CD4-positive, alpha-beta T cell (primary cell): ENCODE measurements at places on chromosomes 5 and 9. TPM values are rescaled to one million over a fixed set of nuclear protein-coding genes. Genes with fewer than 3 reads are reported as not detected.

Gene UBE2QL1
- total RNA-seq = 0.33 TPM

Gene TMEM174
- total RNA-seq = not detected

Gene DBH
- total RNA-seq = 1.7 TPM

Gene LIX1
- not detected for total RNA-seq

Gene NTNG2
- 2.2 TPM for total RNA-seq

Gene INSL4
- total RNA-seq = not detected

Gene ACTBL2
- not detected for total RNA-seq

Gene OTP
- not detected for total RNA-seq

GRCh38 chr9:92634712-92635605, 35.0 kb downstream of the IPPK start:
- H3K27me3 ChIP-seq = no peaks in the 10 kb centered on the region
- H3K4me3 ChIP-seq = no peak overlapping the region
- peaks cover 77% of the 10 kb centered on the region for H3K36me3 ChIP-seq
- H3K4me1 ChIP-seq = no peaks in the 10 kb centered on the region

DNA sequence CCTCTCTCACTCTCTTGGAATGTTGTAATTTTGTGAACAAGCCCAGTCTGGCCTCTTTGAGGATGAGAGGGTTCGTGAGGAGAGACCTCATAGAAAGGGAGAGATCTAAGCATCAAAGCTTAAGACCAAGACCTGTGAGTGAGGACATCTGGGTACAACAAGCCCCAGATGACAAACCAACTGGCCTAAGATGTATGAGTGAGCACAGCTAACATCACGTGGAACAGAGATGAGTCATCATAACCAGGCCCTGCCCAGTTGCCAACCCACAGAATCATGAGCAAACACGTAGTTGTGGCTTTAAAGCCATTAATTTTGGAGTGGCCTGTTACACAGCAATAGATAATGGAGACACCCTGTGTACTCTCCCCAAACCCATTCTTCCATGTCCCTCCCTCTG, 439.1 kb upstream of the KIF2A start:
- H3K4me3 ChIP-seq = no peak overlapping the region
- DNase-seq = no peak
- H3K27me3 ChIP-seq = no peaks in the 10 kb centered on the region
- H3K27ac ChIP-seq = no peak overlapping the region

- no peaks in the 10 kb centered on the region for H3K4me1 ChIP-seq
- no peak for DNase-seq
- H3K4me3 ChIP-seq = no peak overlapping the region
- no peak overlapping the region for H3K27ac ChIP-seq
Measured at GRCh38 chr5:4553130-4553529, 587.0 kb upstream of the ADAMTS16 start.

DNA sequence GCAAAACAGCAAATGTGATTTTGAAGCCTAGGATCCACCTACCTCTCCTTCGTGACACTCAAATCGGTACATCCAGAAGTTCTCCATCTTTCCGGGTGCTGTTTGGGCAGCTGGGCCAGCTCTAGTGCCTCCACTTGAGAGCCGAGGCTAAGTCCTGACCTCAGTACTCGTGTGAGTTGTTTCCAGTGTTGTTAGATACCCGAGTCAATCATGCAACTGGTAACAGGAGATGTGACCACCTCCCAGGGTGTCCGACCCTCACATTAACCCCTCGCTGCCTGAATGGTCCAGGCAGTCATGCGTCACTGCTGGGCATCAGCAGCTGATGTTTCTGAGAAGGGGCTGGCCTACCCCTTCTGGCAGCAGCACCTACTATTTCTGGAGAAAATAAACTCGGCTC, 170.3 kb downstream of the ENTREP1 start:
- H3K27me3 ChIP-seq = no peaks in the 10 kb centered on the region
- no peaks in the 10 kb centered on the region for H3K4me1 ChIP-seq
- no peaks in the 10 kb centered on the region for H3K36me3 ChIP-seq
- no peak overlapping the region for H3K4me3 ChIP-seq
- DNase-seq = no peak
- no peak overlapping the region for H3K27ac ChIP-seq

DNA sequence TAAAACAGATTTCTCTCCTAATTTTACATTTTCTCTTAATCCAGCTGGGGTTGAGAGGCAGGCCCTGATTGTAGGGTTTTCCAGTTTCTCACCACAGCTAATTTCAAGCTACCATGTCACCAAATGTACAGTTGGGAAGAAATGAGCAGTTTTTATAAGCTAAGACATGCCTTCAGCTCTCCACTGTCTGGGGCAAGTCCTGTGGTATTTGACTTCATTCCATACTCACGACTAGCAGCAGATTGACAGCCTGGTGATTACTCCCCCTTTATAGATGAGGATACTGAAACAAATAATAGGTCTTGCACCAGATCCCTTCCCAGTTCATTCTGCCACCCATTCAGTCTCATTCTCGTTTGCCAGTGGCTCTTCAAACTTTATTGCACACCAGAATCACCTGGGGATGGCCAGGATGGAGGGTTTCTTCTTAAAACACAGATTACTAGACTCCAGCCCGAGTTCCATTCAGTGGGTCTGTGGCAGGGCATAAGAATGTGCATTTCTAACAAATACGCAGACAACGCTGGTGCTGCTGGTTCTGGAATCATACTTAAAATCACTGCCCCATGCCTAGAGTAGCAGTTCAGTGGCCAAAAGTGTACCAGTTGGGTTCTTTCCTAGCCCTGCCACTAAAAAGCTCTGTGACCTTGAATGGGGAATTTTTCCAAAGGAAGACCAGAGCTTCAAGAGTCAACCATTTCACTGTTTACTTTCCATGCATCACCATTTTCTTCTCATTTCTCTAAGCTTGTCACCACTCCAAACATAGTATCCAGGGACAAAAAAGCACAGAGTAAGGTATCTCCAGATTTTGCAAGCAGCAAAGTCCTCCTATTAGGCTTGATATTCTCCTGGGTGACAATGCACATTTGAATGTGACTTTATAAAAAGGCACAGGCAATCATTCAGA, 64.3 kb downstream of the CSNK1A1 start:
- H3K36me3 ChIP-seq = no peaks in the 10 kb centered on the region
- no peak overlapping the region for H3K4me3 ChIP-seq
- H3K27ac ChIP-seq = no peak overlapping the region
- no peaks in the 10 kb centered on the region for H3K27me3 ChIP-seq
- DNase-seq = no peak

GRCh38 chr5:96709152-96709821, 47.1 kb downstream of the CAST start:
- peaks cover 4% of the 10 kb centered on the region for H3K4me1 ChIP-seq
- H3K36me3 ChIP-seq = peaks cover 8% of the 10 kb centered on the region
- no peak for DNase-seq
- no peaks in the 10 kb centered on the region for H3K27me3 ChIP-seq

DNA sequence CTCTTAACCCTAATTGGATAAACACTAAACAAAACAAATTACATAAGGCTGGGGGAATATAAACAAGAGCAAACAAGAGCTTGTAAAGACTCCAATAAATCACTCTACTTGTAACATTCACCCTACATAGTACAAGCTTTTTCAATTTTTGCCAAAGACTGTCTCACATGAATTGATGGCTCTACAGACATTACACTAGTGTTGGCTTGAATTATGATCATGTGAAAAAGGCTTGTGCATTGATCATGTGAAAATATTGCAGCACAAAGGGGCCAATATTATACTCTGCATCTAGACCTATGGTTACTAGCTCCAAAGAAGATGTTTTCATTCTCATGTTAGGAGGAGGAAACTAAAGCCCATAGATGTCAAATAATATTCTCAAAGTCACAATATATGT, 212.6 kb downstream of the MCTP1 start:
- H3K27ac ChIP-seq = no peak overlapping the region
- H3K4me1 ChIP-seq = no peaks in the 10 kb centered on the region
- no peak overlapping the region for H3K4me3 ChIP-seq
- H3K36me3 ChIP-seq = no peaks in the 10 kb centered on the region
- DNase-seq = no peak

DNA sequence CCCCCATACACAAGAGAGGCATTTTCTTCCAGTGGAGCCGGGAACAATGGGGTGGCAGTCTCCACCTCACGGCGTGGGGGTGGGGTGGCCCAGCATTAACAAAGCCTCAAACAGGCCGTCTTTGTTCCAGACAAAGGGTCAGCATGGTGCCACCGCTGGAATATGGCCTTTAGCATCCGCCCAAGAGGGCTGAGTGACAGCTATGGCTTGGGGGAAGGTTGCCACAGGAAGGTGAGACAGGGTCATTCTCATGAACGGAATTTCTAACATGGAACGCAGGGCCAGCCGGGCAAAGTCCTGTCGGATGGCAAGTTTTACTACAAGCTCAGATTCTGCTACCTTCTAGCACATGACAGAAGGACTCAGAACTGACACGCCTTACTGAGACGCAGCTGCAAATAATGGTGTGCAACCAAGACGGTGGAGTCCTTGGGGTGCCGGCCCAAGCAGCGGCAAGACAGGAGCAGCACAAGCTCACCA, 64.0 kb downstream of the OTULIN start:
- H3K27me3 ChIP-seq = no peaks in the 10 kb centered on the region
- H3K27ac ChIP-seq = no peak overlapping the region
- peaks cover 29% of the 10 kb centered on the region for H3K36me3 ChIP-seq
- H3K4me1 ChIP-seq = peaks cover 4% of the 10 kb centered on the region
- DNase-seq = no peak
- no peak overlapping the region for H3K4me3 ChIP-seq

DNA sequence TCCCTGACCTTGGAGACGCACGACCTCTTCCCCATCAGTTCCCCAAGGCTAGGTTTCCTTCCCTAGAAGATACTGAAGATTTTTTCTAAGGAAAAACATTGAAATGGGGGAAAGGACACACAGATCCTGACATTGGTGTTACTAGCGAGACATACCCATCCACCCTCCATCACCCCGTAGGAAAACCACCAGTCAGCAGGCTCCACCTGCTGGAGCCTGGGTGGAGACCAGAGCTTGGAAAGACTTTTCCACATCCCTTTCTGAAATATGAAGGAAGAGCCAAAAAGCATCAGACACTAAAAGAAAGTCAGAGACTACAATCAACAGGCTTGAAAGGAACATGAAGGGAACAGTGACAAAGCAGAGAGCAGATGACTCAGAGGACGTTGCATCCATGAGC, 638.0 kb downstream of the IRX1 start:
- H3K27me3 ChIP-seq = no peaks in the 10 kb centered on the region
- no peak for DNase-seq
- no peaks in the 10 kb centered on the region for H3K4me1 ChIP-seq
- no peak overlapping the region for H3K4me3 ChIP-seq

DNA sequence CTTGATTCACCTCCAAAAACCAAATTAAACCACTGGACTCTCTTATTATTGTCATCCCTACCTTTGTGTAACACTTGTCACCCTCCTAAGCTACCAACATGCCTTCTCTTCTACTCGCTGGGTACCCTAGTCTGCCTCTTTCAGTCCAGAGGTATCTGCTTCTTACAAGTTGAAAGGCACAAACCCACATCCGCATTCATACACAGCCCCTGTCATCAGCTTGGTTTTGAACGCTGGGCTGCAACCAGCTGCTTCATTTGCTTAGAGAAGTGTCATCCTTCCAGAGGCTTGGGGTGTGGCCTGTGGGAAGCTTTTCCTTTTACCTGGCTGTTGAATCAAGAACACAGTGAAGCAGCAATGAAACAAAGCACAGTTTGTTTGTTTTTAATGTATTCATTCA, 138.8 kb upstream of the WWC1 start:
- H3K4me1 ChIP-seq = no peaks in the 10 kb centered on the region
- no peaks in the 10 kb centered on the region for H3K36me3 ChIP-seq
- H3K4me3 ChIP-seq = no peak overlapping the region
- no peaks in the 10 kb centered on the region for H3K27me3 ChIP-seq
- no peak overlapping the region for H3K27ac ChIP-seq

DNA sequence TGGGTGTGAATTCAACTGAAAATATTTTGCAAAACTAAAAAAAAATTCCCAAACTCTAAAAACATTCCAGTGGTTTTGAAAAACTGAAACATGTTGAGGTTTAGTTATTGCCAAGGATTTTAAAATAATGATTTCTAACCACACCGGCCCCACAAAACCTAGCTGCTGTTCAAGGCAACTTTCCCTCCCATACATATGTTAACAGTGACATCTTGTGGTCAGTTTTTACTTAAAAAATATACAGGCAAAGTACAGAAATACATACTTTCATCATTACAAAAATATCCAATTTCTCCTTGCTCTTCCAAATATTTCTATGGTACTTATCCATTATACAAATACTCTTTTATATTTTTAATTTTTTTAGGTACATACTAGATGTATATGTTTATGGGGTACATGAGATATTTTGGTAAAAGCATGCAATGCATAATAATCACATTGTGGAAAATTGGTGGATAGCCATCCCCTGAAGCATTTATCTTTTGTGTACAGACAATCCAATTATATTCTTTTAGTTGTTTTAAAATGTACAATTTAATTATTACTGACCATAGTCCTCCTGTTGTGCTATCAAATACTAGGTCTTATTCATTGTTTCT, 34.4 kb upstream of the MRPS30 start:
- no peak overlapping the region for H3K27ac ChIP-seq
- H3K4me1 ChIP-seq = no peaks in the 10 kb centered on the region
- H3K36me3 ChIP-seq = no peaks in the 10 kb centered on the region
- DNase-seq = no peak
- H3K27me3 ChIP-seq = no peaks in the 10 kb centered on the region

- no peaks in the 10 kb centered on the region for H3K36me3 ChIP-seq
- peaks cover 67% of the 10 kb centered on the region for H3K27me3 ChIP-seq
- no peak overlapping the region for H3K4me3 ChIP-seq
- H3K4me1 ChIP-seq = peaks cover 26% of the 10 kb centered on the region
- DNase-seq = no peak
Measured at GRCh38 chr5:93587597-93588351, 4.8 kb downstream of the NR2F1 start.

DNA sequence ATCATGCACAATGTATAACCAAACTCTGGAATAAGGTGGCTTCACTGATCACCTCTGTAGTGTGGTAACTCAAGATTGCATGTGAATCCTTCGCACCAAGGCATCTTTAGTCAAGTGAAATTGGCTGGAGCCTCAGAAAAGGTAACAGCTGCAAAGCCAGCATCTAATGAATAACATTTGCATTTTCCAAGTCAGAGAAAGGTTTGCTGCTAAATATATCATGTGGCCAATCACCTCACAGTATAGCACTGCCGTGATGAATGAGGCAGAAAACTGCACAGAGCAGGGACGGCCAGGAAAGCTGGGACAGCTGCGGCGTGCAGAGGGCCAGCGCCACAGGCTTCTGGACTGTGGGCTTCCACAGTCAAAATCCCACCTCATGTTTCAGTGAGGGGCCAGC, 18.5 kb downstream of the MRPS27 start:
- H3K27ac ChIP-seq = no peak overlapping the region
- no peak overlapping the region for H3K4me3 ChIP-seq
- peaks cover 14% of the 10 kb centered on the region for H3K36me3 ChIP-seq
- no peaks in the 10 kb centered on the region for H3K4me1 ChIP-seq

DNA sequence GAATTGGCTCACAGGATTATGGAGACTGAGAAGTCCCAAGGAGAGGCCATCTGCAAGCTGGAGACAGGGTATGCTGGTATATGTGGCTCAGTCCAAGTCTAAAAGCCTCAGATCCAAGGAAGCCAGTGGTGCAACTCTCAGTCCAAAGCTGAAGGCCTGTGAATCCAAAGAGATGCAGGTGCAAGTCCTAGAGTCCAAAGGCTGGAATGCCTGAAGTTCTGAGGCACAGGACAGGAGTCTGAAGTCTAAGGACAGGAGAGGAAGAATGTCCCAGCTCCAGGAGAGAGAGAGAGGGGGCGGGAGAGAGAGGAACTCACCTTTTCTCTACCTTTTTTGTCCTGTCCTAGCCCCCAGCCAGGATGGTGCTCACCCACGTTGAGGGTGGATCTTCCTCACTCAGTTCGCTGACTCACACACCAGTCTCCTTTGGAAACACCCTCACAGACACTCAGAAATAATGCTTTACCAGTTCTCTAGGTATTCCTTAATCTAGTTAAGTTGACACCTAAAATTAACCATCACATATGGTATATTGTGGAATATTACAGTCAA, 49.6 kb downstream of the KCNN2 start:
- no peak for DNase-seq
- no peaks in the 10 kb centered on the region for H3K4me1 ChIP-seq
- no peaks in the 10 kb centered on the region for H3K36me3 ChIP-seq
- H3K27me3 ChIP-seq = no peaks in the 10 kb centered on the region
- H3K27ac ChIP-seq = no peak overlapping the region
